ENCODE measurements at places on chromosomes 2 and 18.

GRCh38 chr2:232998666-232998985, 14.4 kb downstream of the NGEF start:
- DNase-seq = no peak
- no peak overlapping the region for H3K27ac ChIP-seq
- no peaks in the 10 kb centered on the region for H3K36me3 ChIP-seq
- peaks cover 4% of the 10 kb centered on the region for H3K4me1 ChIP-seq

DNA sequence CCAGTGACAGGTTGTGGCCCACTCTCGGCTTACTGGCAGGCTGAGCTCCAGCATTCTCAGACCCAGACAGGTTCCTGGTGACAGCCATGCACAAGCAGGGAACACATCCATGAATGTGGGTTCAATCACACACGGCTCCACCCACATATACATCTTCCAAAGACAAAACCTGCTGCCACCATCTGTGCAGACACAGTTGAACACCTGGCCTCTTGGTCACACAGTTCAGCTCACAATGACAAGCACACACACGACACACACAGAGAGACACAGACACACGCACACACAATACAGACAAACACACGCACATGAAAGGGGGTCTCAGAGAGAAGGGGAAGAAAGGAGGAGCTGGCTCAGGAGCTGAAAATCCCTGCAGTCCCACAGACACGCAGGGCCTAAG, 32.1 kb upstream of the PTMA start:
- peaks cover 4% of the 10 kb centered on the region for H3K4me1 ChIP-seq
- H3K27me3 ChIP-seq = peaks cover under 1% of the 10 kb centered on the region
- DNase-seq = no peak
- H3K27ac ChIP-seq = no peak overlapping the region
- peaks cover 2% of the 10 kb centered on the region for H3K36me3 ChIP-seq

DNA sequence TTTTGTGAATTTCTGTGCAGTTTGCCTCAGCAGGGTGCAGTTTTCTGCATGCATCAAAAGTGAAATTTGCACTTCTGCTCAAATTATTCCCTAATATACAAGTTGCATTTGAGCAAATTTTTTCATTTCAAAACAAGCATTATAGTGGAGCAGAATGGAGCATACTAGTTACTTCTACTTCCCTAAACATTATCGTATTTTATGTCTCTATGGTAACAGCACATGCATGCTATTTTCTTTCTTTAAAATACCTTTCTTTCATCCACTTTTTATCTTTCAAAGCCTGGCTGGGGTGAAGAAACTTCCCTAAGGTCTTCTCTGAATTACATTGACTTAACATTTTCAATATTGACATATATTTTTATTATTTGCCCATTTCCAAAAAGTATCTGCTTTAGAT, 11.2 kb downstream of the RHBDD1 start:
- no peaks in the 10 kb centered on the region for H3K36me3 ChIP-seq
- no peak for DNase-seq
- H3K27me3 ChIP-seq = no peaks in the 10 kb centered on the region

GRCh38 chr18:61360404-61361383, 27.5 kb downstream of the CDH20 start:
- no peaks in the 10 kb centered on the region for H3K4me1 ChIP-seq
- DNase-seq = no peak
- no peak overlapping the region for H3K27ac ChIP-seq
- H3K4me3 ChIP-seq = peak overlapping the region; percentile 61
- H3K36me3 ChIP-seq = no peaks in the 10 kb centered on the region

- H3K4me3 ChIP-seq = no peak overlapping the region
- H3K27ac ChIP-seq = no peak overlapping the region
- DNase-seq = no peak
These were observed 78.3 kb downstream of the TGIF1 start for GRCh38 chr18:3528231-3528630.

DNA sequence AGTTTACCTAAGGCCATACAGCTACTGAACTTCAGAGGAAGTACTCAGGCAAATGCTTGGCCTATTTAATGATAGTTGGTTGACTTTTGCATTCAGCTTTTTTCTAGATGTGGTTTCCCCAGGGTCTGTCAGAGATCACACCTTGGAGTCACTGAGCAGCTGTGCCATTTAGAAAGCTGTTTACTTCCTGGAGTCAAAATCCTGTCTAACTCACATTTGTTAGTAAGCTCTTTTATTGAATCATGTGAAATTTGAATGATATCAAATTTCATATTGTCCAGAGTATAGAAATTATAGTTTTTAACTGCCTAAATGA, 7.6 kb upstream of the TRIB2 start:
- H3K36me3 ChIP-seq = peaks cover 2% of the 10 kb centered on the region
- DNase-seq = no peak
- H3K27me3 ChIP-seq = no peaks in the 10 kb centered on the region
- H3K27ac ChIP-seq = peak overlapping the region; percentile 93
- no peak overlapping the region for H3K4me3 ChIP-seq

GRCh38 chr2:224325941-224326340, 76.0 kb downstream of the FAM124B start:
- peaks cover 2% of the 10 kb centered on the region for H3K4me1 ChIP-seq
- H3K27me3 ChIP-seq = peaks cover 45% of the 10 kb centered on the region
- no peaks in the 10 kb centered on the region for H3K36me3 ChIP-seq
- H3K27ac ChIP-seq = no peak overlapping the region
- DNase-seq = no peak

DNA sequence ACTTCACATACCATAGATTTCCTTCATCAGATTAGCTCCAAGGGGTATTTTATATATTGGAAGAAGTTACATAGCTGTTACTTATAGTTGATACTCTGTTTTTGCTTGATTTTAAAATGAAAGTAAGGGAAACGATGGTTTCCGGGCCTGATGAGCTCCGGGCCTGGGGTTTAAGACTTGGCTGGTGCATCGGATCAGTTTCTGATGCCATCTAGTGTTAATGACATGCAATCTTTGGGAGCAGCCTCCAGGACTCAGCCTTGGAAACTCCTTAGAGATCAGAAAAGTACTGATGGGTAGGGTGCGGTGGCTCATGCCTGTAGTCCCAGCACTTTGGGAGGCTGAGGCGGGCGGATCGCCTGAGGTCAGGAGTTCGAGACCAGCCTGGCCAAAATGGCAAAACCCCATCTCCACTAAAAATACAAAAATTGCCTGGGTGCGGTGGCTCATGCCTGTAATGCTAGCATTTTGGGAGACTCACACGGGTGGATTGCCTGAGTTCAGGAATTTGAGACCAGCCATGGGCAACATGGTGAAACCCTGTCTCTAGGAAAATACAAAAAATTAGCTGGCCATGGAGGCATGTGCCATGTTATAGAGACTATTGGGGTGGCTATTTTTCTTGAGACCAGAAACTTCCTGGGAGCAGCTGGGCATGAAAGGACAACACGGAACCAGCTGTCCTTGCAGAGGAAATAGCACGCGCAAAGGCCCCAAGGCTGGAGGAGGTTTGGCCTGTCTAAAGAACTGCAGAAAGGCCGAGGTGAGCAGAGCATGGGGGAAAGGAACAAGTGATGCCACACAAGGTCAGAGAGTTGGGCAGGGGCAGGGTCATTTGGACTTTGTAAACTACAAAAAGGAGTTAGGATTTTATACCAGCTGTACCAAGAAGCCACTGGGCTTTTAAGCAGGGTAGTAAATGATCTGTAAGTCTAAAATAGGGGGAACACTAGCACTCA, 46.9 kb upstream of the CNOT11 start:
- no peaks in the 10 kb centered on the region for H3K27me3 ChIP-seq
- DNase-seq = peak; percentile 14
- peak overlapping the region; percentile 65 for H3K27ac ChIP-seq
- H3K36me3 ChIP-seq = peaks cover 2% of the 10 kb centered on the region
- peak overlapping the region; percentile 3 for H3K4me3 ChIP-seq
- H3K4me1 ChIP-seq = peaks cover 5% of the 10 kb centered on the region

GRCh38 chr18:21826196-21826595, 85.6 kb downstream of the MIB1 start:
- DNase-seq = no peak
- H3K4me3 ChIP-seq = no peak overlapping the region
- no peak overlapping the region for H3K27ac ChIP-seq
- H3K36me3 ChIP-seq = peaks cover 4% of the 10 kb centered on the region
- H3K27me3 ChIP-seq = no peaks in the 10 kb centered on the region
- peaks cover 5% of the 10 kb centered on the region for H3K4me1 ChIP-seq

- no peak overlapping the region for H3K27ac ChIP-seq
- no peaks in the 10 kb centered on the region for H3K27me3 ChIP-seq
- DNase-seq = no peak
- H3K36me3 ChIP-seq = peaks cover 2% of the 10 kb centered on the region
- peaks cover 19% of the 10 kb centered on the region for H3K4me1 ChIP-seq
These were observed 34.2 kb upstream of the NT5DC4 start for GRCh38 chr2:112686348-112687217.

GRCh38 chr2:40192864-40193669, 258.8 kb downstream of the SLC8A1 start:
- H3K4me3 ChIP-seq = no peak overlapping the region
- no peaks in the 10 kb centered on the region for H3K27me3 ChIP-seq
- H3K27ac ChIP-seq = no peak overlapping the region
- no peaks in the 10 kb centered on the region for H3K36me3 ChIP-seq
- no peaks in the 10 kb centered on the region for H3K4me1 ChIP-seq

DNA sequence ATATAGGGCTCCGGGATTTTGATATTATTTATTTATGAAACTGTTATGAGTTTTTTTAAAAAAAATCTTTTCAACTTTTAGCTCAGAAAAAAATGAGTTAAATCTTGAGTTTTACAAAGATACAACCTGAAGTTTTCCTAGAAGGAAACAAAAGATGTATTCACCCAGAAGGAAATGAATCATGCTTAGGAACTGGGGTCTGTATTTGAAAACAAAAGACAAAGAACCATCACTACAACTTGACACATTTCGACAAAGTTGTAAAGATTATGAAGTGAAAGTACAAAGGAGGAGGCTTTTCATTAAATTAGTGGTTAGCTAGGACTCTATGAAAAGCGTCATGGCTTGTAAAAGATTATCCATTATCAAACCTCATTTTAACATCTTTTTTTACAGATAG, 143.3 kb downstream of the PDE1A start:
- H3K27ac ChIP-seq = no peak overlapping the region
- no peaks in the 10 kb centered on the region for H3K36me3 ChIP-seq
- H3K27me3 ChIP-seq = no peaks in the 10 kb centered on the region
- no peak for DNase-seq
- H3K4me3 ChIP-seq = no peak overlapping the region

- no peak overlapping the region for H3K4me3 ChIP-seq
- H3K4me1 ChIP-seq = peaks cover 16% of the 10 kb centered on the region
- no peak overlapping the region for H3K27ac ChIP-seq
- peaks cover 26% of the 10 kb centered on the region for H3K36me3 ChIP-seq
- no peaks in the 10 kb centered on the region for H3K27me3 ChIP-seq
These were observed 19.9 kb downstream of the WDSUB1 start for GRCh38 chr2:159266554-159266953.

- no peak overlapping the region for H3K27ac ChIP-seq
- no peak for DNase-seq
These were observed 400.5 kb downstream of the TMX3 start for GRCh38 chr18:68314403-68314802.

DNA sequence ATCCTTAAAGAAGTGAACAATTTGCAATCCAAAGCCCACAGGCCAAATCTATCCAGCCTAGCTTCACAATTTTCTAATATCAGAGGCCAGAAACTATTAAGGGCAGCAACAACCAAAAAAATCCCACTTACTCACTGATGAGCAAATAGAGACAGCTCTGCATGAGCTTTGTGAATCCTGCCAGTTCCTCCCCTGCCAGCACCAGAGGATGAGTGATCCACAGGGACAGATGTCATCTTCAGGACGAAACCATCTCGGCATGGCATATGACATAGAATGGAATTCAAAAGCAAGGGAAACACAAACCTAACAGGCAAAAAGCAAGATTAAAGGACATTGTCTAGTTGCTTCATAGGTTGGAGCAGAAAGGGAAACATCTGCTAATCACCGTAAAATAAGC, 2.2 kb upstream of the DSC2 start:
- no peaks in the 10 kb centered on the region for H3K36me3 ChIP-seq
- no peak overlapping the region for H3K4me3 ChIP-seq
- DNase-seq = no peak
- H3K4me1 ChIP-seq = no peaks in the 10 kb centered on the region

DNA sequence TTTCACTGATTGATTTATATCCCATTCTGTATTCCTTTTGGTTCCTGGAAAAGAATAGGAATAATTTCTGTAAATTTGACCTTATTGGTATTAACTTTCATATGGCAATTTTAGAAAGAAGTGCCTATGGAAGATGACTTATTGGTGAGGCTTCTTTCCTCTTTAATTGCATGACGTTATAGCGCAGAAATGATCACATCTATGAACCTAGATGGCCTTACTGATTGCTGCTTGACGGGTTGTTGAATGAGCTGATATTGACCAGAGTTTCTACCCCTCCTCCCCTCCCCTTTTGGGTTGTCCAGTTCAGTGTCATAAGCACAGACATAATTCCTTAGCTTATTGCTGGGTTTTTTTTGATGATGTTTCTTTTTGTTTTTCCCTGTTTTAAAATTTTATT, 14.6 kb downstream of the ACSL3 start:
- H3K27me3 ChIP-seq = no peaks in the 10 kb centered on the region
- peaks cover 30% of the 10 kb centered on the region for H3K4me1 ChIP-seq
- no peak overlapping the region for H3K27ac ChIP-seq
- peaks cover 4% of the 10 kb centered on the region for H3K36me3 ChIP-seq
- H3K4me3 ChIP-seq = no peak overlapping the region
- no peak for DNase-seq

GRCh38 chr18:13583576-13584550, 142.5 kb downstream of the FAM210A start:
- peak overlapping the region; percentile 89 for H3K27ac ChIP-seq
- H3K4me1 ChIP-seq = peaks cover 34% of the 10 kb centered on the region
- no peak overlapping the region for H3K4me3 ChIP-seq
- H3K27me3 ChIP-seq = no peaks in the 10 kb centered on the region

- no peaks in the 10 kb centered on the region for H3K27me3 ChIP-seq
- no peak overlapping the region for H3K4me3 ChIP-seq
- no peak for DNase-seq
- no peak overlapping the region for H3K27ac ChIP-seq
These were observed 606.0 kb downstream of the TMEM182 start for GRCh38 chr2:103367877-103368276.

- peaks cover 30% of the 10 kb centered on the region for H3K27me3 ChIP-seq
- H3K4me1 ChIP-seq = peaks cover 5% of the 10 kb centered on the region
- no peak overlapping the region for H3K4me3 ChIP-seq
- peaks cover 4% of the 10 kb centered on the region for H3K36me3 ChIP-seq
- no peak for DNase-seq
These were observed 5.3 kb downstream of the FHL2 start for GRCh38 chr2:105393373-105394055.

DNA sequence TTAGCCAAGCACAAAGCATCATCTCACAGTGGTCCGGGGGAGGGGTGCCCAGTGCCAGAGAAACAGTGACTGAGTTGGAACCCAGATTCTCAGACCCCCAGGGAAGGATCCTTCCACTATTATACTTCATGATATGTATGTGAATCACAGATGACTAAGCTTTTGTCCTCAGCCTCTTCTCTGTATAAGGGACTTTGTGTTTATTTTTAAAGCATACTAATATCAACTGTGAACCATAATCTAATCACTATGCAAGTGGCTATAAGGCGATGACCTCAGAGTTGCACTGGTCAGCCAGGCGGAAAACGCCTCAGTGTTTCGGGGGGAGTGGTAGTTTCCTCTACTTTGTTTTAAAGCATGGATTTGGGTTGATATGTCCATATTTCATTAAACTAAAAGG, 160.4 kb upstream of the TMEM200C start:
- no peak for DNase-seq

Data from T-helper 17 cell (primary cell).